ENCODE measurements at places on chromosomes 6 and 20.

- no peak for DNase-seq
These were observed 201.4 kb downstream of the PTPRT start for GRCh38 chr20:42988319-42988718.

- DNase-seq = no peak
These were observed 62.1 kb downstream of the STK35 start for GRCh38 chr20:2163757-2164156.

GRCh38 chr20:38229376-38230252 lies 30.9 kb downstream of the KIAA1755 start:
- DNase-seq = no peak

DNA sequence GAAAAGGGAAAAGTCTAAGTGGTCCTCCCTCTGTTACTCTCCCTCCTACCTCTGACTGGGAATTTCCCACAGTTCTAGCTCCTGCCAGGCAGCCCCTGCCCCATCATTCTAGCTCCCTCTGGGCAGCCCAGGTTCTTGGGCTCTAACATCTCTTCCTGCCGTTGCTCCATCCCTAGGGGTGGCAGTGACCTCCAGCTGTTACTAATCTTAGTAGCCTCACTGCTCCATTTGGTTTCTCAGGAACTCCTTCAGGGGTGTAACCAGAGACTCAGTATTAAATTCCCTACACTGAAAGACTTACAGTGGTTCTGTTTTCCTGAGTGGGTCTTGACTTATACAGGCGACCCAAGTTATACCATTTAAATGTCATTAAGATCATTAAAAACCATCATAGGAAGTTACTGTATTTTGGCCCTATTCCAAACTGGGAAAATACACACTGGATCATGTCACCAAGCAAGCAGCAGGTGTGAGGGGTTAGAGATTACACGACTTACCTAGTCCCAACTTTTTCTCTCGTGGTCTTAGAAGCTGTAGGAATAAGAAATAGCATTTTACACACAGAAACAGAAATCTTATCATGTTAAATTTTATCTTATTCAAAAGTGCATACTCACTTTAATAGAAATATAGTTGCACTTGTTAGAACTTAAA lies 10.1 kb downstream of the DPM1 start:
- DNase-seq = no peak

GRCh38 chr20:3250091-3250504 lies 11.1 kb upstream of the SLC4A11 start:
- DNase-seq = no peak

- no peak for DNase-seq
These were observed 401 bp upstream of the TNFRSF21 start for GRCh38 chr6:47310131-47310480.

DNA sequence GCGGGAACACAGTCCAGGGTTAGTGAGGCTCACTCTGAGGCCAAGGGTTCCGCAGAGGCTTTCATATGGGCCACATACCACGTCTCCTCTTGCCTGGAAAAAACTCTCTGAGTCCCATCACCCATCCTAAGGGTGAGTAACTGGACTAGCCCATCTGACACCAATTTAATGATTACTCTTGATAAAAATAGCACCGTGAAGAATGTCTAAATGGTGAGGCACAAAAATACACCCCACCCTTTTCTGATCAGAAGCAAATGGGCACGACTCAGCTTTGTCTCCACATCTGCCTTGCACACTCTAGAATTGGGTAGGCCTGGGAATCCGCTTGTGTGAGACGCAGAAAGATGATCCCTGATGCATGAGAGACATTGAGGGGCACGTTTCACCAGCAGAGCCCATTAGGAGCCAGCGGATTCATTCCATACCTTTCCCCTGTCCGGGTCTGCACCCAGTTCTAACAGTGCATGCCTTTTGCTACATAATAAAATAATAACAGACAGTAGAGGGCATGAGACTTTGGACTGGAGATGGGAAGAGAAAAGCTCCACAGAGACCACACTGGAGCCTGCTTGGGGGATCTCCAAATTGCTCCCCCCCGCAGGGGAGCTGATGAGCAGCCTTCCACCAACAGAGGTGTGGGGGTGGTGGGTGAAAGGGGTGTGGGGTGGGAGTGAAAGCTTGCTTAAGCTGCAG lies 110.0 kb upstream of the KCNK16 start:
- DNase-seq = no peak

DNA sequence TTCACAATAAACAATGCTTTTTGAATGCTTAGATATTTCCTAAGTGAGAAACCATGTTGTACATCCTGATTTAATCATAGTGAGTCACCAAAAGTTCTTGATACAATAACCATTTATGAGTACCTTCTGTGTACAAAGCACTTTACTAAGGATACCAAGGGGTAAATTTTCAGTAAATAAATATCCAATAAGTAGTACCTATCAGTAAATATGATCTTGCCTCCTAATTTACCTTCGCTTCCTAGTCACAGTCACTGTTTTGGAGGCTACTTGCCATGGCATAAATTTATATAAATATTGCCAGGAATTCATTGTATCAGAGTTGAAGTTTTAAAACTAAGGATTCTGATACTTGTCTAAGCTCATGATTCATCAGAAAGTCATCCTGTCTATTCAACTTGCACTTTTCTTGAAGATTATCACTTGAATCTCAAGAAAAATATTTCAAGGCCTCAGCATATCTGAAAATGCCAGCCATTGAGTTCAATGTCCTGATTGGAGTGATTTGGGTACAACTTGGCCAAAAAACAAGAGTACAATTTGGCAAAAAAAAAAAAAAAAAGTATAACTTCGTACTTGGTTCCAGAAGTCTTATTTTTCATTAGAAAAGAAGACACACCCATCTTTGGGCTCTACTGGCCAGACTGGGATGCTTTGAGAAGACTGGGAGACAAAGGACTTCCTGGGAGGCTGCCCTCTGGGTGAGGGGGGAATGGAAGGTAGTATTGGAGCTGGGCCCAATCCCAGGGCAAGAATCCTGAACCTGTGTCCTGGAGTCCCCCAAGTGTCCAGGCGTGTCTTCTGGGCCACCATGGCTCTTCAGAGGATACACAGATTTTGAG lies 32.8 kb downstream of the RAB22A start:
- DNase-seq = no peak

DNA sequence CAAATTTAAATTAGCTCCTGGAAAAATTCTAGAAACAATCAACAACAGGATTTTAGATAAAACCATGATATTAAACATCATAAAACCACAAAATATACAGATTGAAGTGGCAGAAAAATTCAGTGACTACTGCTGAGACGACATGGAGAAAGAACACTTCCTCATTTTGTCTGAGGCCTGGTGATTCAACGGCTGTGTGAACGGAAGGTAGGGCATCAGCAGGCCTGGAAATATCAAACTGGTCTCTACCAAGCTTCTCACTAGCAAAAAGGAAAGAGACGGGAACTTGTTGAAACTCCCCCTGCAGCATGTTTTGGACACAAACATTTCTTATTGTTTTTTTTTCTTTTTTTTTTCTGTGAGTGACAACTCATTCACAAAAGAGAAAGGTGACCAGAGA lies 58.0 kb upstream of the AHI1 start:
- no peak for DNase-seq

GRCh38 chr6:372336-372911 lies 19.1 kb upstream of the IRF4 start:
- no peak for DNase-seq

DNA sequence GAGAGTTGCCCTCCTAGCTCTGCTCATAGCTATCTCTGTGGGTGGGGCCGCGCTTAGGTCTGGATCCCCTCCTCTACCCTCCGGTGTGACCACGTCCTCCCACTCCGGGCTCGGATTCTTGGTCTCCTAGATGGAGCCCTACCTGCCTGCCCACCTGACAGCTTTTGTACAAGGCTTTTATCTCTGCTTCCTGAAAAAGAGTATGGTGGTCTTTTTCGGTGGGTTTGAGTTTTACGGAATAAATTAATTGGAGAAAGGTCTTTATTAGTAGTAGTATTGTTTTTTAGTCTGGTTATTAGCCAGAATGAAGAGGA lies 773 bp downstream of the SMAP1 start:
- no peak for DNase-seq

GRCh38 chr6:54847799-54848597 lies 1.4 kb downstream of the FAM83B start:
- no peak for DNase-seq

DNA sequence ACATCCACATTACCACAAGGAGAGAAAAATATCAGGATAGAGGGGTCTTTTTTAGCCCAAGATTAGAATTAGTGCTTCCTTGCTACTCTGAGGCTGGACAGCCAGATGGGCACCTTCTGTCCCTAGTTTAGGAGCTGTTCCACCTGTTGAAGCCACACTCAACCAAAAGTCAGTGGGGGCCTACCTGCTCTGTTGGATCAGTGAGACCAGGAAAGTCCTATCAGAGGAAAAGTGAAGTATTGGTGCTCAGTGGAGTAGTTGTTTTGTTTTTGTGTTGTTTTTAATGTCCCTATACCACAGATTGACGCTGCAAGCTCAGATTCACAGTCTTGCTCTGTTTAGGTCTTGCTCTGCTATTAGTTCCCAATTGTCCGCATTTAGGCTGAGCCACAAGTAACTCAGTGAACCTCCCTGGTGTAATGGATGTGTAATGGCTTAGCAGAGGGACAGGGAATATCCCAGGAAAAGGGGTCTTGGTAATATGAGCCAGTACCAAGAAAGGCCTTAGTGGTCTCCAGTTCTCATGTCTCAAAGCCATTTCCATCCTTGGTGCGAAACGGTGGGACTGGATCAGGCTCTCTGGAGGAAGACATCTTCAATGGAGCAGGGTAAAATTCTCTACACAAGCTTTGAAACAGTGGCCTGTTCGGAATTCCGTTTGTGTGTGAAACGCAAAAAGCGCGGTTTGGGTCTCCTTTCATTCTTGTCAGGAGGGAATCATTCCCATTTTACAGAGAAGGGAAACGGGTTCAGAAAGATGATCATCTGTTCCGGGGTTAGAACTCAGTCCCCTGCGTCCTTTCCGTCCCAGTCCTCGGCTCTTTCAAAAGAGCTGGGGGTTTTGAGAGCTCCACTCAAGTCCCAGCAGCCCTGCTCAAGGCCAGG lies 631 bp upstream of the PABPC1L start:
- DNase-seq = no peak

GRCh38 chr6:106253172-106253571 lies 72.4 kb downstream of the ATG5 start:
- DNase-seq = no peak

DNA sequence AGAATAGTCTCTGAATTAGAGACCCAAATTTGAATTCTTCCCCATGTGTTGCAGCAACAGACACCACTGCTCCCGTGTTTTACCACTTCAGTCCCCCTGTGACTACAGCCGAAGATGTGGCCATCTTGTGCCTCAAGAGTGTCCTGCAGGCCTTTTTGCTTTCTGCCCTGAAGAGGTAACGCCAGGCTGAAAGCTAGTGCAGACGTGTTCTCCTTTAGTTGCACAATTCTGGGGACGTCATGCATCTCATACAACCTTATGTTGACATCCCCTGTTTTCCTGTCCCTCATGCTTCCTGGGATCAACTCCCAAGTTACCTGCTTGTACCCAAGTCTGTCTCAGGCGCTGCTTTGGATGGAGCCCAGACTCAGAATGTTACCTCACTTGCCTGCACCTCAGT lies 69.1 kb upstream of the SLC22A23 start:
- no peak for DNase-seq

- no peak for DNase-seq
These were observed 3.8 kb upstream of the TNFAIP3 start for GRCh38 chr6:137863091-137863797.

- no peak for DNase-seq
These were observed 52.1 kb downstream of the PLAGL1 start for GRCh38 chr6:143955971-143956370.

DNA sequence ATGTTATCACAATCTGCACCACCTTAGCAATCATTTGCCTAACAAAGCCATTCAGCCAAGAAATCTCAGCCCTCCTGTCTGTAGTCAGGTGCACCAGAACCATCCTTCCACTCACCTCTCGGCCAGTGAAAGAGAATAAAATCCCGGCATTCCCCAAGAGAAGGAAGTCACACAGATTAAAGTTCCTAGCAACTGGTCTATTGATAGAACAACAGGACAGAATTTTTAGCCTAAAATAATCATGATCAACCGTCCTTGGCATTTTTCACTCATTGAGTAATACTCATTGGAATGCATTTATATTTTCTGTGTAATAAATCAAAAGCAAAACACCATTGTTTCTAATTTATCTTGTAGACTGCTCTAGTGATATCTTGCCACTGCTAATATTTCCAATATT lies 85.7 kb upstream of the CDH4 start:
- no peak for DNase-seq

- no peak for DNase-seq
These were observed 177.4 kb downstream of the TAF4 start for GRCh38 chr20:61888101-61888865.

GRCh38 chr6:99333068-99333467 lies 16.4 kb downstream of the FAXC start:
- no peak for DNase-seq

DNA sequence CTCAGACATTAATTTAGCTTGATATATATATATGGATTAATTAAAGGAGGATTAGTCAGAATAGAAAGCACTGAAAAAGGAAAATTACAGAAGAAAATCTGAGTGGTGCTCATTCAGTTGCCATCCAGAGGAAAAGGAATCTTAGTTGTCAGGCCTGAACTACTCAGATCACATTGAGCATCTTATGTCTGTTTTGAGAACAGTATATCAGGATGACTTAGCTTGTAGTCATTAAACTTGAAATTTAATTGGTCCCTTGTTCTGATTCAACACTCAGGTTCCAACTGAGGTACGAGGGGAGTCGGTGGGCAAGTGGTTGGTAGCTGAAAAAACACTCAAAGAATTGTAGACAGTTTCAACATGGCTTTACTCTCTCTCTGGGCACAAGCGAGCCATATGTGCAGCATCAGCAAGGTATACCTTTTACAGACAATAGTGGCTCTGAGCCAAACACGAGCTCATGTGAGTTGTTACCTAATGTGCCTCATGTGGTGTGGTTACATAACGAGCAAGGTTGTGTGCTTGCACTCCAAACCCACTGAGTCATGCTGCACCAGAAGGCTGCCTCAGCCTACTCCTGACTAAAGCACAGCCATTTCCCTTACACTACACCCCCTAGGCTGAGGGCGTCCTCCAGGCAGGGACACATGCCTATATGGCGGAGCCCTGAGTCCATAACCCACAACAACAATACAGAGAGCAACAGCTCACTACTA lies 73.0 kb upstream of the HMGN3 start:
- DNase-seq = no peak

DNA sequence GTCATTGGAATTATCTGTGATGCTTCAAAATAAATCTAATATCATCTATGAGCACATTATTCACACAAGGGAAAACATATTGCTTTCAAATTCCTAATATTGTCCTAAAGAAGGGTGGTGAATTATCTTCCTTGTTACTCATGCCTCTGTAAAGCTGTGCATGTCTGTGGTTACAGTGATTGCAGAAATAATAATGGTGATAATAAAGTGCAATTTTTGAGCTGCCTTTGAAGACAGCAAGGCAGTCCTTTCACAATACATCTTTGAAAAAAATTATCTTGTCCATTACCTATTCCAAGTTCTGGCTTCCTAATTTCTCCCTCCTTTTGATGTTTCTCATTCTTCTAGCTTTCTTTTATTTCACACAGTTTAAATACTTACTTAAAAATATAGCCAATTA lies 442.1 kb upstream of the EYS start:
- no peak for DNase-seq

DNA sequence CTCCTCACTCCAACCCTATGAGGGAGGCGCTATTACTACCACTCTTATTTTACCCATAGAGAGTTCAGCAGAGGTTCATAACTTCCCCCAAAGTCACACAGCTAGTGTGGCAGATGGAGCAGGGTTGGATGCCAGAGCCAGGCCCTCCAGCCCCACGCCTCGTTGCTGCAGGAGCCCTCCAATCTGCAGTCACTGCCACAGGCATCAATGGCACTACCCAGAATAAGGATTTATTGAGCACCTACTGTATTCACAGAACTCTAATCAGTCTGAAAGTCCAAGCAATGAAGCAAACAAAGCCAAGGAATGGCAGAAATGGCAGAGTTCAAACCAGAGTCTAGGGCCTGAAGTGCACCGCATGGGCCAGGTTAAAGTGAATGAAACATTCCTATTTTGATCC lies 144.9 kb downstream of the LPA start:
- DNase-seq = no peak

All from stimulated activated CD8-positive, alpha-beta memory T cell treated with anti-CD3 and anti-CD28 coated beads, Interleukin-7, amount 100 ng/mL, for 1 hour (primary cell).